Activated CD4-positive, alpha-beta T cell treated with anti-CD3 and anti-CD28 coated beads, Interleukin-2, amount 10 ng/mL, durations not matched to agents 7 days and 5 days (primary cell): ENCODE measurements at places on chromosomes 1 and 21.
A peak's percentile ranks its signal among the peaks of the same experiment; 100 is the strongest.

- no peak for DNase-seq
These were observed 4.8 kb upstream of the MCOLN2 start for GRCh38 chr1:85001742-85002141.

DNA sequence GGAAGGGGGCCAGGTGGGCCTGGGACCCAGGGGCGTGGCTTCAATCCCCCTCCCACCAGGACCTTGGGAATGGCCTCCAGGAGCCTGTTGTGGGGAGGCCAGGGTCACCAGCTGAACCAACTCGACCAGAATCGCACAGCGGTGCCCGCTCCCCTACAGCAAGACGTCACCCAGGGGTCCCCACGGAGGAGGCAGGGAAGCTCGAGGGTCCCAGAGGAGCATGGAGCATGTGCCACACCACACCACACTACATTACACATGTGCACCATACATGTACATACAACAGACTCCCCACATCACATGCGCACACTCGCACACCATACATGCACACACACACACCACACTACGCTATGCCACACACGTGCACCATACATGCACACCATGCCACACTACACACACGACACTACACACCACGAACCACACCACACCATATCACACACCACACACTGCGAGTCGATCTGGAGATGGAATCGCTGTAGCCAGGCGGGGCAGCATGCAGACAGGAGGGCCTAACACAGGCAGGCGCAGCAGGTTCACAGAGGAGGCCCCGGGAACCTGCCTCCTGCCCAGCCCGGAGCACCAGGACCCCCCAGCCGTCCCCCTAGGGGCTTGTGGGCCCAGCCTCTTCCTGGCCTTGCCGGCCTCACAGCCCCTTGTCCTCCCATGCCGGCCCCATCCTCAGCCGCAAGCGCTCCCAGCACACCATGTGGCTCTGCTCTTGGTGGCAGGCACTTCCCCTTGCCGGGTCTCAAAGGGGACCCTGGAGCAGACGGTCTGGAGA is 596 bp downstream of the ITGB2 start:
- peak; percentile 34 for DNase-seq

DNA sequence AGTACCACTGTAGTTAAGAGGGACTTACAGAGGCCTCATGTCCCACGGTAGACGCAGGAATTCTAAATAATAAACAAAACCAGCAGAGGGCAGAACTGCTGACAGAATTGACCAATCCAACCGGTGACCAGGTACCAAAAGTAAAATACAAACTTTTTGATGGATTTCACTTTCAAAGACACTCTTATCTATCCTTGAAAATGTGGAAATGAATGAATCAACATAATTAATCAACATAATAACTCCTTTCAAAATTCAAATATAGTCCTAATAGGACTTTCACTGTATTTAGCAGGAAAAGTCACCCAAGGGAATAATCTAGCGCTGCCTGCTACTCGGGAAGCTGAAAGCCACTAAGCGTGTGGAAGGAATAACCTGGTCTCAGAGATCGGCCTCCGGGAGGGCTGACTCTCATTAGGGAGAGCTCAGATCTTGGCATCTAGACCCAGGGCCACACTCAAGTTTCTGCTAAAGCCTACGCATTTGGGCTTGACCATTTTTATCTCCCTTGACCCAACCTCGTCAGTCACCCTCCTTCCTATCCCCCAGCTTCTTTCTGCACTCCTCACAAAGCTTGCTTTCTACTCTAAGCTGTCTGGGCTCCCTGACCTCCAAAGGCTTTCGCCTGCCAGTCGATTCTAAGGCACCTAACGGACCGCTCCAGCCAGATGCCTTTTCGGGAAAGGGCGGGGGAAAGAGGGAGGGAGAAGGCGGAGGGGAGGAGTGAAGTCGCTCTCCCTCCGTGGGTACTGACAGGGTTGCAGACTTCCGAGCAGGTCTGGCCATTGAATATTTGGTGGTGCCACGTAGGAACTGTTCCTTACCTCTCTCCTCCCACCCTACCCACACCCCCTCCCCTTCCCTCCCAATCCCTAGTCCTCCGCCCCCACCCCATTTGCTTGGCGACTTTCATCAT is 1.6 kb downstream of the COL11A1 start:
- DNase-seq: peak; percentile 8

GRCh38 chr1:71857862-71858261 is 424.5 kb downstream of the NEGR1 start:
- DNase-seq: no peak

GRCh38 chr1:30605441-30605920 is 117.9 kb downstream of the MATN1 start:
- no peak for DNase-seq

DNA sequence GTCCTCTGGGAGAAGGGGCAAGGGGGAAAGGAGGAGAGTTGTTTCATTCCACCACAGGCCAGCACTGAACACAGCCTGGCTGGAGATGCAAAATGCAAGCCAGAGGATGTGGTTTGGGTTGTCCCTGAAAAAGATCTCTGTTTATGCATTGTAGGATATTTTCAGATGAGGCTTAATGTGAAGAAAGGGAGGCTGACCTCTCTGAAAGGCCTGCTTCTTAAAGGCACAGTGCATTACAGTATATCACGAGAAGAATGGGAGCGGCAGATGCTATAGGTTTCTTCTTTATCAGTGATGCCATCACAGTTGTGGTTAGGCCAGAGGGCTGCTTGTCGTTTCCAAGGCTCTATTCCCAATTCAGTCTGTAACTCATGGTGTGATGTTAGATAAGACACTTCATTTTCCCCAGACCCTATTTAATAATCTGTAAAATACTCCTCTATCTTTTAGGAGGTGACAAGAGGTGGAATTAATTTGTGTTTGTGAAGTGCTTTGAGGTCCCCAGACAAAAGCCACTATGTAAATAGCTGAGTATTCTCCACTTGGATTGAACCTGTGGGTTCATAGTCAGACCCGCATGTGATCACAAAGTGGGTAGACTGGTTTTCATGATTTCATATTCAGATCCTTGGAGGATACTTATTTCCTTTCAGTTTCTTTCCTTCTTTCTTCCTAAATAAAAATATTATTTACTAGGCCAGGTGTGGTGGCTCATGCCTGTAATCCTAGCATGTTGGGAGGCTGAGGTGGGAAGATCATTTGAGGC is 76.5 kb upstream of the WDR26 start:
- no peak for DNase-seq

DNA sequence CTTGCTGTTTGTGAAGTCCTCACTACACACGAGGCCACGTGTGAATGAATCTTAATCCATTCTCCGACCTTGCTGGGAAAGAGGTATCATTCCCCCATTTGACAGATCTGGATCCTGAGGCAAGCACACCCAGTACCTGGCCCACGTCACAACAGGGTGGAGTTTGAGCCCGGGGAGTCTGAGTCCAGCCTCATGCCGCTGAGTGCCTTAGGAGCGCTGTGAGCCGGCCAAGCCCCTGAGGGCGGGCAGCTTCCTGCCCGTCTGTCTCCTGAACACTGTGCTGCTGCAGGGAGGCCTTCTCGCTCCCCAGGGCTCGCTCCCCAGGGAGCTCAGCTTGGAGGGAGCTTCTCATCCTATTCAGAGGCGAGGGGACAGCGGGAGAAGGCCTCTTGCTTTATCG is 29.7 kb downstream of the SLC45A1 start:
- no peak for DNase-seq

GRCh38 chr1:117392771-117393170 is 25.5 kb downstream of the MAN1A2 start:
- DNase-seq: no peak

GRCh38 chr1:17907999-17908398 is 152.9 kb downstream of the ACTL8 start:
- no peak for DNase-seq

DNA sequence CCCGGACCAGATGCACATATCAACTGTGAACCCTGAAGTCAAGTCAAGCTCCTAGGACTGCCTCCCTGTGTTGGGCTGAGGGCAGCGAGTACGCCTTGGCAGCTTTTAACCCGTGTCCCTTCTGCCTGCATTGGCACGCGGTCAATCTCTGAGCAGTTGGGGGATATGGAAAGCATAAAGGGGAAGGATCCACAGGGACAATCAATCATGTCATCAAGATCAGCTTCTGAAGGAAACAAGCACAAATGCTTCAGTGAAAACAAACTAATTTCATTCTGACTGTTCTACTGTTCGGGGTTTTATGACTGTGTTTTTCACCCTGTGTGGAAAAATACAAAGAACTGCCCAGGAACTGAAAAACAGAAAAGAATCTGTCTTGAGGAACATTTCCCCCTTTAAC is 106.2 kb downstream of the RUNX1 start:
- DNase-seq: no peak

- DNase-seq: no peak
These were observed 308.2 kb downstream of the DISC1 start for GRCh38 chr1:231934797-231935196.

DNA sequence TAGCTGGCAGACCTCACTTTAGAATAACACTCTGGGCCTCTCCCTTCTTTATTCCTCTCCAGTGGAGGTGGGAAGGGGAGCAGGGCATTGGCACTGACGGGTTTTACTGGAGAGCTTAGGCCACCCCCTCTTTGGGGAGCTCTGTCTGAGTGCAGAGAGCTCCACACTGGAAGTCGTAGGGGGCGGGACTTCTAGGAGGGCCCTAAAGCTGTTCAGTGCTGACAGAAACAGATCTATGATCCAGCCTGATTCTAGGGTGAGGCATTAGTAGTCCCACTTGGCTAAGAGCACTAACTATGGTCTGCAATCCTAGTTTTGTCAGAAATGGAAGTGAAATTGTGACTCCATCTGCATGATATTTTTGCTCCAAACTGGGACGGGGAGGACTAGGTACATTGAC is 138.7 kb downstream of the MIS18A start:
- no peak for DNase-seq
